ENCODE measurements at places on chromosomes 1 and 21. TPM values are rescaled to one million over a fixed set of nuclear protein-coding genes. Genes with fewer than 3 reads are reported as not detected.

FNDC7 gene
- not detected for total RNA-seq

BSND gene
- total RNA-seq = not detected

GPR157 gene
- not detected for total RNA-seq

C1orf226 gene
- total RNA-seq = not detected

RAB29 gene
- 3.6 TPM for total RNA-seq

ANGPTL1 gene
- total RNA-seq = not detected

ZNF648 gene
- not detected for total RNA-seq

ZBTB18 gene
- total RNA-seq = 9.5 TPM

KCNT2 gene
- total RNA-seq = not detected

SGIP1 gene
- not detected for total RNA-seq

FCGR3B gene
- not detected for total RNA-seq

LCE2B gene
- total RNA-seq = not detected

PCBP3 gene
- total RNA-seq = not detected

SLC2A5 gene
- 0.22 TPM for total RNA-seq

KIF17 gene
- total RNA-seq = not detected

TNFAIP8L2 gene
- total RNA-seq = 30.7 TPM

PGLYRP4 gene
- total RNA-seq = not detected

DIO1 gene
- total RNA-seq = not detected

CYP4X1 gene
- total RNA-seq = not detected

LRRC71 gene
- total RNA-seq = not detected

KCNA2 gene
- total RNA-seq = not detected

AQP10 gene
- not detected for total RNA-seq

CDC20 gene
- 96.9 TPM for total RNA-seq

ROR1 gene
- total RNA-seq = not detected

OXCT2 gene
- not detected for total RNA-seq

LRRC39 gene
- 3.5 TPM for total RNA-seq

GSTM5 gene
- not detected for total RNA-seq

OR2AK2 gene
- total RNA-seq = 0.22 TPM

PCP4L1 gene
- not detected for total RNA-seq

WDR64 gene
- not detected for total RNA-seq

KRTAP10-8 gene
- total RNA-seq = not detected

XKR8 gene
- total RNA-seq = 4.6 TPM

FAM163A gene
- not detected for total RNA-seq

STMN1 gene
- total RNA-seq = 173 TPM

FCAMR gene
- not detected for total RNA-seq

IQGAP3 gene
- total RNA-seq = 1.5 TPM

CYP4B1 gene
- not detected for total RNA-seq

C1orf185 gene
- not detected for total RNA-seq

OR2L8 gene
- total RNA-seq = not detected

PLEKHN1 gene
- total RNA-seq = 0.72 TPM

FOXJ3 gene
- 55.5 TPM for total RNA-seq

C21orf91 gene
- total RNA-seq = 37.4 TPM

STRIP1 gene
- total RNA-seq = 53.8 TPM

CCDC17 gene
- 1.6 TPM for total RNA-seq

SELENOF gene
- 118 TPM for total RNA-seq

TSPEAR gene
- not detected for total RNA-seq
